ENCODE measurements at places on chromosomes 4 and X.

GRCh38 chr4:186472948-186473347, 82.4 kb downstream of the MTNR1A start:
- peak; percentile 5 for DNase-seq

DNA sequence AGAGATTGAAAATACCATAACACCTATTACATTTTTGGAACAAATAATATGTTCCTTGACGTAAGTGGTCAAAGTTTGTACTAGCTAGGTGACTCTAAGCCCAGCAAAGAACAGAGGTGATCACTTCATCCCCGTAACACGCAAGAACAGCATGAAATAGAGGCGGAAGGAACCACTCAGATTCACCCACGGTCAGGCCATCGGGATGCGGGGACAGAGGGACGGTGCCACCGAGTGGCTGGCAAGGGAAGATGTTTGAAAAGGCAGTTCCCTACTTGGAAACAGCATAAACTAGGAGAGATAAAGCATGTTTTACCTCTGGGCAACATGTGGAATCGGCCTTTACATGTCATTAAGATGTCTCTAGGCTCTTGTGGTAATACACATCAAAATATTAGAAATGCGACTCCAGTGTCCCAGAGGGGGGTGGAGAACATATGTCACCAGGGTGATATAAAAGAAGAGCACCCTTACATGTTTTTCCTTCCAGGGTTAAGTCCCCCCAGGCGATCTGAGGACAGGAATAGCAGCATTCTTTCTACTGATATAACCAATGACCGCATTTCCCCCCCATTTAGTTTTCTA, 84.0 kb downstream of the PHKA2 start:
- DNase-seq = peak; percentile 11

DNA sequence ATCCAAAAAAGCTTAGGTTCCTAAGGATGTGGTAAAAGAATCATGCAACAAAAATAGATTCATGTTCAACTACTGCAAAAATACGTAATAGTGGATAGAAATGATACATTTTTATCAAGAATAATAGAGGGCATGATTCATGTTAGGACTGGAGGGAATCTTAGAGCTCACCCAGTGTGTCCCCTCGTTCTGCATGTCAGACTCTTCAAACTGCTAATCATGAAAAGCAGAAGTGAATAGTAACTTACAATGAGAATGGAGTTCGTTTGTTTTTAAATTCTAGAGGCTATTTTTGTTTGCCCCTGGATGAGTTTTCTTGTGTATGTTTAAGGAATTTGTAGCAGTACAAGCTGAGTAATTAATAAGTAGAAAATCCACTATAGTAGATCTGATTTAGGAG, 79.4 kb downstream of the MSL3 start:
- no peak for DNase-seq

DNA sequence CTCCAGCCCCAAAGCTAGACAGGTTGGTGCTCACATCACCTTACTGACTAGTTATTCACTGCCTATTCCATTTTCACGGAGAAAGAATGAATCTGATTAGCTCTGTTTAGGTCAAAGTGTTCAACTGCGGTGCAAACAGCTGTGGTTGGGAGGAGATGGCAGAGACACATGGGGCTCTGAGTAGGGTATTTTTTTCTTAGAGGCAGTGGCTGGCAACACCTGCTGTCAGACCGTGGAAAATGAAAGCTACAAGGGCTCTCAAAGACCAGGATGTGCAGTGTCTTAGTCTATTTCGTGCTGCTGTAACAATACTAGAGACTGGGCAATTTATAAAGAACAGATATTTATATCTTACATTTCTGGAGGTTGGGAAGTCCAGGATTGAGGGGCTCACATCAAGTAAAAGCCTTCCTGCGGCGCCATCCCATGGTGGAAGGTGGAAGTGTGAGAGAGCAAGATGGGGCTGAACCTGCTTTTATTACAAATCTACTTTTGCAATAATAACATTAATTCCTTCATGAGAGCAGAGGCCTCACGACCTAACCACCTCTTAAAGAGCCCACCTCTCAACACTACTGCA, 10.6 kb downstream of the NYX start:
- peak; percentile 27 for DNase-seq

- peak; percentile 51 for DNase-seq
Measured at GRCh38 chr4:183249854-183250253, 70.2 kb downstream of the CLDN22 start.

DNA sequence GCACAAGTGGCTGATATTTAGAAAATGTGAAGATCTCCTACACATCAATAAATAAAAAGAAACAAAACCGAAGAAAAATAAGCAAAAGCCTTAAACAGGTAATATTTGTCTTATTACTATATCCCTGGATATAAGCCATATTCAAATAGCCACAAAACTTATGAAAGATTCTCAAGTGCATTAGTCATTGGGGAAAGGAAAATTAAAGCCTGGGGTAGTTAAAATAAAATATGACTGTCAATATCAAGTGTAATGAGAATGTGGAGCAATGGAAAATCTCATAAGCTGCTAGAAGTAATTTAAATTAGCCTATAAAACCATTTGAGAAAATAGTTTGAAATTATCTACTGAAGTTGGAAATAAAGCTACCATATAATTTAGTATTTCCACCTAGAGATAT, 399.9 kb downstream of the GASK1B start:
- DNase-seq = no peak

DNA sequence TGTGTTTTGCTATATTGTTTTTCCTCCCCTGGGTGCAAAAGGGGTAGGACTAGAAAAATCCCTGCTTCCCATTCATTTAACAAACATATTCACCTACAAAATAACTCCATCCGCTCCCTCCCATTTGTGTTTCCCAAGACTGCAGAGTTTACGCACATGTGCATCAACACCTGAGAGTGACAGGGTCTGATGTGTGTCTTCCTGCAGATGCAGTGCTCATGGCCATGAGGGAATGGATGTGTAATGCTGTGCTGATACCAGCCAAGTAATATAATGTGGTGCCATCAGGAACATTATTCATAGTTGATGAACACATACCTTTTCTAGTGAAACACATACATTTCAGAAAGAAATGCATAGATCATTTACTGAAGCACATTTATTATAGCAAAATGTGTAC, 83.2 kb downstream of the CXXC4 start:
- DNase-seq = no peak

GRCh38 chr4:37976991-37977470, 16.8 kb downstream of the PTTG2 start:
- DNase-seq = peak; percentile 94

DNA sequence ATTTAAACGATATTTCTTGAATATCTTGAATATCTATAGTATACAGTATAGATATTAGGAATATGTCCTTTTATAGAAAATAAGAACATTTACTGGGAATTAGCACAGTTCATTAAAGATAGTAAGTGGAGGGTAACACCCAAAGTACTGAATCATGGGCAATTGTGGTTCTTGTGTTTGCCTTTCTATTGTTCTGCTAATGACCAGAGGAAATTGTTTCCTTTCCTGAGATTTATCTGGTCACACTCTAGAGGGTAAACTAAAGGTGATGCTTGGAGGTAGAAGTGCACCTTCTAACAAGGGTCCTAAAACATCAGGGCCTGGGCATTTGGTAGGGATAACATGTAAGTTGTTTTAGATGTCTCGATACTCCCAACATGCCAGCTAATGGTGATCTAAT, 241.3 kb upstream of the SFRP2 start:
- no peak for DNase-seq

- DNase-seq = no peak
Measured at GRCh38 chr4:137599734-137600133, 67.4 kb upstream of the PCDH18 start.

- DNase-seq = peak; percentile 71
Measured at GRCh38 chr4:3762753-3763549, 3.2 kb upstream of the ADRA2C start.

DNA sequence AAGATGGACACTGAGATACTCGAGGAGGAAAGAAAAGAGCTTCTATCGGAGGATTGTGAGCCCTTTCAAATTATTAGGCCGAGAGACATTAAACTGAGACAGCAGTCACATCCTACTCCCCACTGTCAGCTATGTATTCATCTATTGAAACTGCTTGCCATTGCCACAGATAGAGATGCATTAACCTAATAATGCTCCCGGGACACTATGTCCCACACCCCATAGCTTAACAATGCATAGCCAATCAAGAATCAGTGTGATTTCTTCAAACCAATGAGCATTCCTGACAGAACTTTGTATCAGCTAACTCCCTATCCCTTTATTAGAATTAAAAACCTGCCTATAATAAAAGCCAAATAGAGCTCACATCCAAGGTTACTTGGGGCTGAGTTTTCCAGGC, 118.1 kb upstream of the NEIL3 start:
- DNase-seq = no peak

All from NB4 (cell line).